ENCODE measurements at places on chromosomes 7 and 10.

- DNase-seq: no peak
Measured at GRCh38 chr10:21531164-21531563, 2.9 kb upstream of the MLLT10 start.

DNA sequence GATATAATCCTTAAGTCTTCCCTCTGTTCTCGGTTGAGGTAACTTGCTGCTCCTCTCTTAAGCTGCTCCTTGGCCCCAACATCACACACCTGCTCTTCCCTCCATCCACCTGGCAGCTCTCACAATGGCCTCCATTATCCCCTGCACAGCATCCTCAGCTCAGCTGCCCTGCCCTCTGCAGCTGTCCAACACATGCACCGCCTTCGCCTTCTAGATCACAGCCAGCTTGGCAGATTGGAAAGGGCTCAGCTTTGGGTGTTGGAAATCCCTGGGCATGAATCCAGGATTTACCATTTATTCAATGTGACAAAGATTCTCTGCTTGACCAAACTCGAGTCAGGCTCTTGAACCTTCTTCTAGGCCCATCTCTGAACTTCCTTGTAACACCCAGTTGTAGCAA is 20.6 kb downstream of the RGR start:
- DNase-seq: no peak

DNA sequence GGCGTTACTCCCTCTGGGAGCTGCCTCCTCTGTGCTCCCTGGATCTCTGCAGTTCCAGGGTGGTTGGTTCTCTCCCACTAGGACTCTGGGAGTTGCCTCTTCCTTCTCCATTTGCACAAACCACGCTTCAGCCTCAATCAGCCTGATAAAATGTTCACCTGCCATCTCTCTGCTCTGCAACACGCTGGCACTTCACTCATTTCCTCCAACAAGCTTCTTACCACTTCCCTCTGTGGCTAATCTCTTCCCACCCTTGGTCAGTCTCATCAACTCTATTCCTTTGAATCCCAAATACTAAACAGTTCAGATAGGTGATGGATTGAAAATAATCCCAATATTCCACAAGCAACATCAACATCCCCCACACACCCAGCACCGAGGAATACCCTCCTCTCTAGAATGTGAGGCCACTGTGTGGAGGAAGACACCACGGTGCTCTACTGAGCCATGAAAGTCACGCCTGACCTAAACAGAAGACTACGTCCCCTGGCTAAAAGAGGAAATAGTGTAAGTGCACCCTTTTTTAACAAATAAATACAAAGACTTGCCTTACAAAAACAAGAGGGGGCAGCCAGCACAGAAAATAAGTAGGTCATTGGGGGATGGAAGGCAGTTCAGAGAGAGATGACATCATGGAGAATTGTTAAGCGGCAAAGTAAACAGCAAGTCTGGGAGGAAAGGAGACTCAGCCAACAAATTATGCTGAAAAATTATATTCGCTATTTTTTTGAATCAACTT is 1.9 kb upstream of the FAM170B start:
- DNase-seq: no peak

DNA sequence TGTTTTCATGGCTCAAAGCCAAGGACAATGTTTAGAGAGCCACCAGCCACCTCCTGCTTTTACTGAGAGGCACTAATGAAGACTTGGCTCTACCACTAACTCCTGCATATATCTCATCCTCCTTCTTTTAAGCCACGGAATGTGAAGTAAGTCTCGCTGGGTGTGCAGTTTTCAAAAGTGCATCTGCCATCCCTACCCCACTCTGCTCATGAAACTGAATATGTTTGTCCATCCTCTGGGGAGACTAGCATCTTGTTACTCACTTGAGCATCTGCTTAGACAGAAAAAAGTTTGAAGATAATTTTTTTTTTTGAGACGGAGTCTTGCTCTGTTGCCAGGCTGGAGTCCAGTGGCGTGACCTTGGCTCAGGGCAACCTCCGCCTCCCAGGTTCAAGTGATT is 40.8 kb downstream of the EPDR1 start:
- DNase-seq: no peak

- DNase-seq: no peak
Measured at GRCh38 chr10:75097666-75098285, 13.7 kb upstream of the SAMD8 start.

DNA sequence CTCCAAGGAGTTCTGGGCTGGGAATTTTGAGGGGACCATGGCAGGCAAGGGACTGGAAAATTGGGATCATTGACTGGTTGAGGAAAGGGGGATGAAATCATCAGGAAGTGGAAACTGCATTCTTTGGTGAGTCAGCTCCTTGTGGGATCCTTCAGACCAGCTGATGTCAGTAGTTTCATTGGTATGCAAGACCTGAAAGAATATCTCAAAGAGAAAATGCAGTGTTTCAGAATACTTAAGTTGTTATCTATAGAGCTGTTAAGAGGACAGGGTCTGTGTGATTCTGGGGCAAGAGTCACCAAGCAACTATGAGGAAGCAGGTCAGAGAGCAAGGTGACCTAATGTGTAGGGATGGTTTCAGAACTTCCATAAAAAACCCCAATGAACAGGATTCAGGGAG is 595.9 kb upstream of the AUTS2 start:
- DNase-seq: no peak

- DNase-seq: no peak
Measured at GRCh38 chr7:40175725-40176510, 41.1 kb downstream of the SUGCT start.

GRCh38 chr7:65804887-65805286 is 68.0 kb upstream of the VKORC1L1 start:
- DNase-seq: no peak

- no peak for DNase-seq
Measured at GRCh38 chr10:50807851-50808776, 68.4 kb downstream of the ASAH2B start.

DNA sequence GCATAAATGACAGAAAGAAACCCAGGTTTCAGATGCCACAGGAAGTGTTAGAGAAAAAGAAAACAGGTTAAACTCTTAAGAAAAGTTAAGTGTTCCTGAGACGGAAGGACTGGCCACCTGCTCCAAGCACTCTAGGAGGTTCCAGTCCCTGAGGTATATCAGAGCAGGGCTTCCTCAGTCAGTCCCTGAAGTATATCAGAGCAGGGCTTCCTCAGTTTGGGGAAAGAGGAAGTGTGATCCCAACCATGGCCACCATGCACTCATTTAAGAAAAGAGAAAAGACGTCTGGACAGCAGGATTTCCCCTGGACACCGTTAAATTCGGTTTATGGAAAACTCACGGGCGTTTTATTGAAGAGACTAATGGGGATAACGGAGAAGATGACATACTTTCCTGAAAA is 133.4 kb upstream of the PFKP start:
- DNase-seq: no peak

- DNase-seq: peak; percentile 51
Measured at GRCh38 chr10:103416436-103417147, 20.2 kb downstream of the PDCD11 start.

DNA sequence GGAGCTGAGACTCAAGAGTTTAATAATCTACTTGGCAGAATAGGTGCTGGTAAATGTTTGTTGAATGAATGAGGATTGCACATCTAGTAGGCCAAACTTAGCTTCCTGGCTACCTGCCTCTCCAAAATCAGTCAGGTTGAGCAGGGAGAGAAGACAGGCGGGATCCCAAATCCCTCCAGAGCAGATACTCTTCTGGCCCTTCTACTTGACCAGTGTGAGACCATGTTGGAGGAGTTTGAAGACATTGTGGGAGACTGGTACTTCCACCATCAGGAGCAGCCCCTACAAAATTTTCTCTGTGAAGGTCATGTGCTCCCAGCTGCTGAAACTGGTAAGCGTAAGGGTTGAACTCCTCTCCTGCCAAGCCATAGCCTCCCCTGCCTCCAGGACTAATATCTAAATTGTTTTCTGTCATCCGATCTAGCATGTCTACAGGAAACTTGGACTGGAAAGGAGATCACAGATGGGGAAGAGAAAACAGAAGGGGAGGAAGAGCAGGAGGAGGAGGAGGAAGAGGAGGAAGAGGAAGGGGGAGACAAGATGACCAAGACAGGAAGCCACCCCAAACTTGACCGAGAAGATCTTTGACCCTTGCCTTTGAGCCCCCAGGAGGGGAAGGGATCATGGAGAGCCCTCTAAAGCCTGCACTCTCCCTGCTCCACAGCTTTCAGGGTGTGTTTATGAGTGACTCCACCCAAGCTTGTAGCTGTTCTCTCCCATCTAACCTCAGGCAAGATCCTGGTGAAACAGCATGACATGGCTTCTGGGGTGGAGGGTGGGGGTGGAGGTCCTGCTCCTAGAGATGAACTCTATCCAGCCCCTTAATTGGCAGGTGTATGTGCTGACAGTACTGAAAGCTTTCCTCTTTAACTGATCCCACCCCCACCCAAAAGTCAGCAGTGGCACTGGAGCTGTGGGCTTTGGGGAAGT is 2.2 kb upstream of the MBLAC1 start:
- no peak for DNase-seq

DNA sequence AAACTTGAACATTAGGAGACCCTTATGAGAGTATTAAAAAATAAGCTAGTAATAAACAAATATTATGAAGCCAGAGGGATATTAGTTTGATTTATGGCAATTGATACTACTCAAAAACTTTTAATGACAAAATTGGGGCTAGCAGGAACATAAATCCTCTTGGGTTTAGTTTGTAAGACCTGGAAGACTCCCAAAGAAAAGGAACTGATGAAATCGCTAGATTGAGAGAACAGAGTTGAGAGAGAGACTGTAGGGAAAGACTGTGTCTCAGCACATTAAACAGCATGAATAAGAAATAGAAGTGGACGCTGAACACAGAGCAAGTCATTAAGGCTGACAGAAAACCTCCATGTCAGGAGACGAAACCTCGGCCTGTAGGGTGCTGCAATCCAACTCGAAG is 56.4 kb downstream of the ICA1 start:
- DNase-seq: no peak

- no peak for DNase-seq
Measured at GRCh38 chr10:71266918-71267442, 52.1 kb upstream of the SLC29A3 start.

- no peak for DNase-seq
Measured at GRCh38 chr10:132690401-132690800, 95.5 kb downstream of the NKX6-2 start.

- DNase-seq: no peak
Measured at GRCh38 chr7:100575206-100575631, 1.5 kb upstream of the SAP25 start.

GRCh38 chr10:118246332-118247295 is 95.5 kb downstream of the FAM204A start:
- no peak for DNase-seq

DNA sequence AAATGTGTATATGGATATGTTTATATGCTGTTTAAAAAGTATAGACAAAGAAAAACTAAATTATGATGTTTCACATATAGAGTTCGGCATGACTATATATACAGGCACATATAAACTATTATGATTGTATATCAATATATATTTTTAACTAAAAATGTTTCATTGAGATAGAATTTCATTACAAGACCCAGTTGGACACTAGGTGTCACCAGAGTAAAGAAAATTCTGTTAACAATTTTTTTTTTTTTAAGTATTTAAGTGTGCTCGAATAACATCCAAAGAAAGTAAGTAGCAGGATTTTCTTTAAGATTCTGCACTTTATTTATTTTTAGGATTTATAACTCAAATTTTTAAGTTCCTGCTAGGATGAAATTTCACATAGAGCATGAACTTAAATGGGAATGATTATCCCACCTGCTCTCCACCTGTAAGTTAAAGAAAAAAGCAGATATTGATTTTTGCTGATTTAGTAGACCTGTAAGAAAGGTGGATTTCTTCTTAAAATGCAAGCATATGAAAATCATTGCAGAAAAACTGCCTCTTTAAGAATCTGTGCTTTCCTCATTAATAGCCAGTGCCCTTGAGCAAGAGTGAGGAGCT is 961.5 kb downstream of the PCDH15 start:
- DNase-seq: no peak

DNA sequence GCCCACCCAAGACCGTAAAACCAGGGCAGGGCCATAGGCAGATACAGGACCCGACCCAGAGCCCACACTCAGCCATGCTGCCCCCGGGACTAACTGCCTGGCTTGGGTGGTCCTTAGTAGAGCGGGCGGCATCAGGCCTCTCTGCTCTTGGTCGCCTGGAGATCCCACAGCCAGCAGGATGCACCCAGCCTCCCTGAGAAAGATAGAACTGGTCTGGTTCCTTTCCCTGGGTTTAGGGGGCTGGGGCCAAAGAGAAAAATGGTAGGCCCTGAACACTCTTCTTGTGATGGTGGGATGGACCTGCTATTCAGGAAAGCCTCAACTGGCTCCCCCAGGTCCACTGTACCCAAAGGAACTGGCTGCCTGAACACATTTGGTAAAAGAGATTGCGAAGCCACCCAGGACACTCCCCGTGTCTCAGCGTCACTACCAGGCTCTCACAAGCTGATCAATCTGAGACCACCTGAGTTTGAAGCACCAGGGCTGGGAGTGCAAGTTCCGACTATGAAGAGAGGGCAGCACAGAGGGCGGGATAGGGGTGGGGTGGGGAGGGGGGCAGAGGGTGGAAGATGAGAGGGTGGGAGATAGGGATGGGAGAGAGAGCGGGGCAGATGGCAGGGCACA is 591.5 kb downstream of the DNAJB6 start:
- no peak for DNase-seq

GRCh38 chr10:45438466-45439090 is 64.6 kb downstream of the ALOX5 start:
- DNase-seq: no peak

- DNase-seq: no peak
Measured at GRCh38 chr10:74921744-74922143, 95.3 kb downstream of the KAT6B start.

- DNase-seq: no peak
Measured at GRCh38 chr10:49609283-49610113, 612 bp upstream of the SLC18A3 start.

GRCh38 chr10:35511647-35512046 is 93.5 kb upstream of the GJD4 start:
- DNase-seq: no peak

DNA sequence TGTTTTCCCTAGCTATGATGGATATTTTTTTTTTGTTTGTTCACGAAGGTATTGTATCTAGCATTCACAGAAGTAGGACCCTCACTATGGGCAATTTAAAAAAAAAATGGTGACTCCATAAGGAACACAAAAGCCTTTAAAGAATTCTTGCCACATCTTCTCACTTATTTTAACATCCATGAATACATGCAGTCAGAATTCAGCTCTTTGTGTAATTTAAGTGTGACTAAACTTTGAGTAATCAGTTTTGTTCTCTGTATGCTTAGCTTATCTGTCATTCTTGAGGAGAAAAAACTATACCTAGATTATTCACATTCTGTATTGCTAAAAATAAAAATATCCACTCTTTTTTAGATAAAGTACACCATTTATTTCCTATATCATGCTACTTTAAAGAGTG is 313.2 kb upstream of the KCND2 start:
- DNase-seq: no peak

Data from T follicular helper cell (primary cell).